Activated naive CD8-positive, alpha-beta T cell treated with anti-CD3 and anti-CD28 coated beads, Interleukin-2, amount 10 ng/mL, durations not matched to agents 7 days and 5 days (primary cell): ENCODE measurements at places on chromosomes 2 and 18. TPM values are rescaled to one million over a fixed set of nuclear protein-coding genes. Genes with fewer than 3 reads are reported as not detected.

GRCh38 chr2:108128249-108128648 is 111.5 kb upstream of the SULT1C3 start:
- no peak for DNase-seq

GRCh38 chr2:33617401-33617800 is 18.3 kb upstream of the FAM98A start:
- no peak for DNase-seq

- no peak for DNase-seq
These were observed 94.3 kb downstream of the ASAP2 start for GRCh38 chr2:9300829-9301453.

GRCh38 chr2:36539631-36540030 is 58.3 kb downstream of the FEZ2 start:
- DNase-seq, result no peak

Gene TMEM169
- 2.0 TPM for total RNA-seq
